Occipital lobe (tissue), 3 donors: ENCODE measurements at places on chromosomes 1 and 21.

- no peak for DNase-seq
Observed at GRCh38 chr1:210700511-210700910, 371.8 kb downstream of the HHAT start.

DNA sequence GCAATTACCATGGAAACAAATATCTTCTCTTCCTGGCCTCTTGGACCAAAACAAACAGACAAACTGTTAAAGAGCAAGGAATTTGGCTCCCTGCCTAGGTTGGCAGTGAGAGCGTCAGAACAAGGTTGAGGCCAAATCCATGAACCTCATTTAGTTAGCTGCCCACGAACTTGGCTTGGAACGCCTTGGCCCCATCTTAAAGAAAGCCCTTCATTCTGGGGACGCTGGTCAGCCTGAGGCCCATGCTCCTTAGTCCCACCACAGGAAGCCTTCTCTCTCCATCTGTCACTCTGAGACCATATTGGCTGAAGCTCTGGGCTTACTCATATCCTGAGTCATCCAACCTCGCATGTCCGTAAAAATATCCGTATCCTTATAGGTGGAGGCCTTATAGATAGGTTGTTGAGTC is 62.4 kb upstream of the DIRAS3 start:
- no peak for DNase-seq

DNA sequence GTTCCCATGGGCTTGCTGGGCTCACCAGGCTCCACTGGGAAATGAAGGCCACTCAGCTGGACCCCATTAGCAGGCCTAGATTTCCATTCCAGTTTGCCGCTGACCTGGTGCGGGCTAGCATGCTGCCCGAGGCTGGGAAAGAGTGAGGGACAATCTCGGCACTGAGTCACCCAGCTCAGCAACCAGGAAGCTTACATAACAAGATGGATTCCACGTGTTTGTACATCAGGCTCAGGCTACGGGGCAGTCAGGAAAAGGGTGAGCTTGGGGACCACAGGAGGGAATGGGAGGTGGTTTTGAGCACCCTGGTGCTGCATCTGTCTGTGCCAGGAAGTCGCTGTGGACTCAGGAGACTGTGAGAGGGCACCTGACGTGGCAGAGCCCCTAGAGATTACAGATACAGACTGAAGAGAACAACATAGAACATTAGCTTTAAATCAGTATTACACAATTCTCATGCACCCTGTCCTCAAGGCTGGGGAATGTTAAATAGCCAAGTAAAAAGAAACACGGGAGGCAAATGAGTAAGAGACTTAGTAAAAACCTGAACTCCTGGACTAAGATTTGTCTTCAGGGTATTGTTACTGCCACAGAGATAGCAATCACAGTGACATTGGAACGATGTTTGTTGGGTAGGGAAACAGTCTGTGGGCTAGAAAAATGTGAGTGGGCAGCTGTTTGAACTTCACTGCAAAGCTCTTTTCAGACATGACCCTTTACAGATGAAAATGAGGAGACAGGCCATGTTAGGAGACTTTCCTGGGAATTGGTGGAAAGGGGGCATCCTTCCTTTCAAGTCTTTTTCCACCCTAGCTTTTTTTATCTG is 51.1 kb downstream of the GLUL start:
- DNase-seq: peak; percentile 13

DNA sequence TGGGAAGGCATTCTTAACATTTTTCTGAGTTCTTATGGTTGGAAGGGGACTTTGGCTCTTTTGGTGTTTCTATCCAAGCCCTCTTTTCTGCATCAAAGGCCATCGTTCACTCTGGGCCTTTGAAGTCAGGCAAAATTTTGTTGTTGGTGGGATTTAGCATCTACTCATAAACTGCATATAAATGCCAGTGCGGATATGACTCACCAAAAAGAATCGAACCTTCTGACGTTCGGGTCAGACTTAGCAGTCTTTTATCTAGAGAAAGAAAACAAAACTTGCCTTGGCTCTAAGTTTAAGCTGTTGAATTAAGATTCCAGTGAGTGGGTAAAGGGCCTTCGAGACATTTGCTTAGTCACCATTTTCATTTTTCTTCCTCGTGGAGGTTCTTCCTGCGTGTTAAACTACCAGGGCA is 51.4 kb downstream of the EVA1C start:
- DNase-seq: no peak

- DNase-seq: no peak
Observed at GRCh38 chr1:25821630-25822091, 1.9 kb downstream of the MTFR1L start.

GRCh38 chr1:230883967-230884366 is 15.6 kb upstream of the C1orf198 start:
- DNase-seq: peak; percentile 25

DNA sequence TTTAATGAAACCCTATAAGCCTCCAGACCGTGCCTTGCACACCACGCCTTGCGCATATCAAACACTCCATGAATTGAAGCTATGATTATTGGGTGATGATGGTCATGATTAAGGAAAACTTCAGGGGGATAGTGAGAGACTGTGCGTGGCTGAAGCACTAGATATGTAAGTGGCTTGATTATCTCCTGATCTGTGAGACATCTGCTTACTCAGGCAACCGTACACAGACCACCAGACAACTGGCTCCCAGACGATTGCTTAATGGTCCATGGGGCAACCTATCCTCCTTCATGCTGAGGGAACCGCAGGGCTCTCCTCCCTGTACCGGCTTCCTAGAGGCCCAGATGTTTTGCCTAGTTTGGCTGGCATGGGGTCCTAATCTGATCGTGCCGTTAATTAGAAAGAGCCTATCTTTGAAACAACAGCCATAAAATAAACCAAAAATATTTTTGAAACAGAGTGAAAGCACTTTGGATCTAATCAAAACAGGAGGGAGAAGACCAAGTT is 51.6 kb downstream of the IRF2BP2 start:
- DNase-seq: no peak

DNA sequence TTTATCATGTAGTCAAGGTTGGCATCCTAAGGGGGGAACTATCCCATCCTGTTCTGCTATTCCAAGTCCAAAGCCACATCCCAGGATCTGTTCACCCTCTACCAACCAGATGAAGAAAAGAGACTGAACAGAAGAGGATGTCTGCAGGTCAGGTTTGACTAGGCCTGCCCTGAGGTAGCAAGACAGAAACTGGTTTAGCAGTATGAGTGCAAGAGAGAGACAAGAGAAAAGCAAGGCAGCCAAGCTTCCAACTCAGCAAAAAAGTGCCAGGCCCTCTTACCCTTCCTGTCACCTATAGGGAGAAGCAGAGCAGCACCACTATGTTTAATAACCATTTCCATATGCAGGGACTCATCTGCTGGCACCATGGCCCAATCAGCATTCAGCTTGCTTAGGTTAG is 320.8 kb upstream of the DUSP10 start:
- no peak for DNase-seq

- DNase-seq: no peak
Observed at GRCh38 chr1:16143005-16143565, 12.8 kb downstream of the EPHA2 start.

- DNase-seq: no peak
Observed at GRCh38 chr1:2554621-2555387, 1.4 kb upstream of the TNFRSF14 start.

GRCh38 chr21:38129711-38130110 is 127.1 kb upstream of the KCNJ15 start:
- DNase-seq: no peak

- DNase-seq: no peak
Observed at GRCh38 chr1:63873751-63874150, 99.9 kb downstream of the ROR1 start.

DNA sequence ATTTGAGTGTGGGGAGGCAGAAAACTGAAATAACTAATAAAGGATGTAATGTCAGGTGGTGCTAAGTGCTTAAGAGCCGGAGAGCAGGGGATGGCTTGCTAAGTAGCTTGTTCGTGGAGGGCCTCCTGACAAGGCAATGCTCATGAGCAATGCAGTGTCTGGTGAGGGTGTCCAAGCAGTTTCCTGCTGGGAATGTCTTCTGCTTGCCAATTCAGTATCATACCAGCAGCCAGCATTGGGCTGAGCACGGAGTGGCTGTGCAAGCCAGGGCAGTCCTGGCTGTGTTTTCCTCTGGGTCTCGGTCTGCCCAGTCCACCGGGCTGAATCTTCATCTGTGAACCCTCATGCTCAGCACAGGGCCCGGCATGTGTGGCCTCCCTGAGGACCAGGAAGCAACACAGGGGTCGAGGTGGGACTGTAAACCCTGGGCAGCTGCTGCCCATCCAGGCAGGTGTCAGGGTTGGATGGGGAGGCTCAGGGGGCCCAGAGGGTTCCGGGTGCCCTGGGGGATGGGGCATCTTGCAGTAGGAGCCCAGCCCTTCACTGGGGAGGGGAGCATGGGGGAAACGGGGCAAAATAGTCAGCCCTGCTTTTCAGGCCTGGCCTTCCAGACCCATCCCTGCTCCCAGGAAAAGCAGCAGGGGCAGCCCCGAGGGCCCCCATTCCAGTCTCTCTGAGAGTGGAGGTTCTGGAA is 27.5 kb downstream of the EDN2 start:
- DNase-seq: no peak

DNA sequence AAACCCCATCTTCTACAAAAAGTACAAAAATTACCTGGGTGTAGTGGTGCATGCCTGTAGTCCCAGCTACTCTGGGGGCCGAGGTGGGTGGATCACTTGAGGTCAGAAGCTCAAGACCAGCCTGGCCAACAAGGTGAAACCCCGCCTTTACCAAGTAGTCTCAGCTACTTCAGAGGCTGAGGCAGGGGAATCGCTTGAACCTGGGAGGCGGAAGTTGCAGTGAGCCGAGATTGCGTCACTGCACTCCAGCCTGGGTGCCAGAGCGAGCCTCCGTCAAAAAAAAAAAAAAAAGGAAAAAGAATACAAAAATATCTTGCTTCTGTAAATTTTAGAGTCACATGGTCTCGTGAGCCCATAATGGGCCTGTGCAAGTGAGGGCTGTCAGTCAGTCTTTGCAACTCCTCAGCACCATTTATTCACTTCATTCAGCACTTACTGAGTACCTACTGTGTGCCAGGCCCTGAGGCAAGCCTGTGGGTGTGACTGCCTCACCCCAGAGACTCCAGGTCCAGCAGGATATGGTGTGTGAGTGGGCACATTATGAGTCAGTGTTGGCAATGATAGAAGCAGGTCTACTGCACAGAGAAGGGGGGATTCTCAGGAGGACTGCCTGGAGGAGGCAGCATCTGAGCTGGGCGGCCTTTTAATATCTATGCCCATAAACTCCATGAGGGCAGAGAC is 46.8 kb upstream of the TARDBP start:
- no peak for DNase-seq

GRCh38 chr1:94119306-94119705 is 1.6 kb downstream of the ABCA4 start:
- DNase-seq: no peak

GRCh38 chr1:39132505-39133339 is 71.8 kb upstream of the MACF1 start:
- DNase-seq: peak; percentile 18

DNA sequence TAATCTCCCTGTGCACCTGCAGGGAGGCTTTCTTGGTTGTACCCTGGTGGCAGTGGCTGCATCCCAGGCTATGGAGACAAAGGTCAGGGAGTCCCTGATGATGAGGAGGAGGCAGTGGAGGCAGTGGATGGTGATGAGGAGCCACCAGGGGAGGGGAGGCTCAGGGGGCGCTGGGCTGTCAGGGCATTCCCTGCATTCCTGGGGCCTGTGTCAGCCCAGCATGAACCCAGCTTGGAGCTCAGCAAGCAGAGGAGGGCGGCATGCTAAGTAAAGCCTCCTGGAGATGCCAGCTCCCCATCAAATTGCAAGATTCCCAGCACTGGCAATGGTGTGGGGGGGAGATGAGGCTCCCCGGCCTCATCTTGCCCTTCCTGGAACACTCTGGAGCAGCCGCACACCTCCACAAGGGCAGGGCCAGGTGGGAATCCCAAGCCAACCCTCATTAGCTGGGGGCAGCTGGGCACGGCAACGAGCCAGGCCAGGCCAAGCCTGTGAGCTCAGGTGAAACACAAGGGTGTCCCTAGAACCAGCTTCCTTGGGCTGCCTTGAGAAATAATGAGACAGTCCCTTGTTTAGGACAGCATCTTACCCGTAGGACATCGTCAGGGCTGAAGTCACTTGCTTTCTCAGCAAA is 469.5 kb downstream of the MATN1 start:
- DNase-seq: no peak

DNA sequence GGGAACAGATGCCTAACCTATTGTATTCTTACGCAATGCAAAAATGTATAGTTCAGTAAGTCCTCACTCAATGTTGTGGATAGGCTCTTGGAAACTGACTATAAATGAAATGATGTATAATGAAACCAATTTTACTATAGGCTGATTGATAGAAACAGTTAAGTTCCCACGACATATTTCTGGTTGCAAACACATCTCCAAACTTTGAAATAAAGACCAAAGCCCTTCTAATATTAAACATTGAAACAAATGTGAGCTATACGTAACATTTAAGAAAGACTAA is 29.1 kb downstream of the MAP3K21 start:
- no peak for DNase-seq

GRCh38 chr21:16504766-16505165 is 775.0 kb downstream of the USP25 start:
- DNase-seq: no peak

GRCh38 chr1:151621351-151621750 is 9.5 kb downstream of the SNX27 start:
- no peak for DNase-seq

DNA sequence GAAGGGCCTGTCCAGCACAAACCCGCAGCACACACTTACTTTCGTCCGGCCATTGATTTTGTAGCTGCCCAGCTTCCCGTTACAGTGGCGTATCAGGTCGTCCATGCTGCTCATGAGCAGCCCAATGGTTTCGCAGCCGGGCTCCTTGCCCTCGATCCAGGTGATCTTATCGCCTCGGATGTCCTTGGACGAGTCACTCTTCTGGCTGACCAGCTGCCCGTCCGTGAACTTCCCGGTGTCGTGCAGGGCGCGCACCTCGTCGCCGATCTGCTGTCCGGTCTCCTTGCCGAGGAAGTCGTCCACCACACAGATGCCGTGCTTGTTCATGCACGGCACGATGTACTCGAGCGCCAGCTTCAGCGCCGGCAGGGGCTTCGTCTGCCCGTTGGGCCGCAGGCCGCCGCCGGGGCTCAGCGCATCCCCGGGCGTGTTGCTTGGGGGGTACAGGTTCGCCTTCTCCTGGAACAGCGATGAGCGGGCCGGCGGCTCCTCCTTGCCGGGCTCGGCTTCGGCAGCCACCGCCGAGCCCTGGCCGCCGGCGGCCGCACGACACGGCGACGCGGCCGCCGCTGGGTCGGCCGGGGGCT is 1.0 kb downstream of the EGLN1 start:
- DNase-seq: no peak
